ENCODE measurements at places on chromosomes 1 and 21.

GRCh38 chr1:98417820-98418219, 243.7 kb upstream of the SNX7 start:
- DNase-seq: no peak

- DNase-seq: no peak
Measured at GRCh38 chr1:230322421-230322756, 103.7 kb downstream of the PGBD5 start.

DNA sequence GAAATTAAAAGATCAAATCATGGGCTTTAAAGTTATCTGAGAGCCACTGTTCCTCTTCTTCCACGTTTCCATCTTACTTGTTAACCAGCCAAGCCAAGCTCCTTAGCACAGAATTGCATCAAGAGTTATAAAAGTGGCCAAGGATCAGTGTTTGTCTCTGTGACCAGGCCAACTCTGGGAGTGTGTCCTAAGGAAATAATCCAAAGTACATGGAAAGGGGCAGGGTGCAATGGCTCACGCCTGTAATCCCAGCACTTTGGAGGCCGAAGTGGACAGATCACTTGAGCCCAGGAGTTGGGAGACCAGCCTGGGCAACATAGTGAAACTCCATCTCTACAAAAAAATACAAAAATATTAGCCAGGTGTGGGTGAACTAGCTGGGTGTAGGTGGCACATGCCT, 10.0 kb upstream of the MPZL1 start:
- DNase-seq: no peak

DNA sequence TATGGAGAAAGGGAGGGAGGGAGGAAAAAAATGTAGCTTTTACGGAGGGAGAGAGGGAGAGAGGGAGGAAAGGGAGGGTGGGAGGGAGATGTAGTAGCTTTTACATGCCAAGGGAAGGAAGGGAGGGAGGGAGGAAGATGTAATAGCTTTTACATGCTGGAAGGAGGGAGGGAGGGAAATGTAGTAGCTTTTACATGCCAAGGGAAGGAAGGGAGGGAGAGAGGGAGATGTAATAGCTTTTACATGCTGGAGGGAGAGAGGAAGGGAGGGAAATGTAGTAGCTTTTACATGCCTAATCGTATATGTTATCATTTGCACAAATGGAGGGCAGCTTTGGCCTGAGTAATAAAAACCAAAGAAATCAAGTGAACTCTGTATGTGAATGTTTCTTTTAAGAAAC, 35.6 kb downstream of the EEIG2 start:
- peak; percentile 29 for DNase-seq

GRCh38 chr1:101239095-101240040, 2.5 kb downstream of the S1PR1 start:
- no peak for DNase-seq

DNA sequence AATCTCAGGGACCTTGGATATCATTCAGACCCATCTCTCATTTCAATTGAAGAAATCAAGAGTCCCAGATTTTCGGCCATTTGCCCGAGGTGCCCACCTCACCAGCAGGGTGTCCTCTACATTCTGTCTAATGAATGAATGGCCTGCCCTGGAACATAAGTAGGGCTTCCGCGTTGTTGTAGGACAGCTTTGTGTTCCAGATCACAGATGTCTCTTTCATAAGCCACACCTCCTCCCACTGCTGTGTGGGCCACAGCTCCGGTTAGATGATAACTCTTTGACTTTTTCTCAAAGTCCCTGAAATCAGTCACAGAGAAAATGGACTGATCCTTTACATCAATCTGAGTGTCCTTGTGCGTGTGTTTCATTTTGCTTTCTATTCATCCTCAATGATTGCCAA, 144.4 kb downstream of the RGS7 start:
- no peak for DNase-seq

DNA sequence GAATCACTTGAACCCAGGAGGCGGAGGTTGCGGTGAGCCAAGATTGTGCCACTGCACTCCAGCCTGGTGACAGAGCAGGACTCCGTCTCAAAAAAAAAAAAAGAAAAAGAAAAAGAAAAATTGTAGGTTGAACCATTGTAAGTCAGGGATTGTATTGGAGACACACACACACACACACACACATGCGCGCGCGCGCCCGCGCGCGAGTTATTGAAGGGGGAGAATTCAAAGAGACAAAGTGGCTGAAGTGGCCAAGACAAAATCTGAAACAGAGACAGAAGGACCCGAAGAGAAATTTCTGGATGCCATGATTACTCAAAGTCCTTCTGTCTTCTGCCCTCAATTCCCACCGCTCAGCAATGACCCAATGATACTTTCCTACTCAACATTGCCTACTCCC, 3.7 kb upstream of the KLHDC9 start:
- DNase-seq: no peak

DNA sequence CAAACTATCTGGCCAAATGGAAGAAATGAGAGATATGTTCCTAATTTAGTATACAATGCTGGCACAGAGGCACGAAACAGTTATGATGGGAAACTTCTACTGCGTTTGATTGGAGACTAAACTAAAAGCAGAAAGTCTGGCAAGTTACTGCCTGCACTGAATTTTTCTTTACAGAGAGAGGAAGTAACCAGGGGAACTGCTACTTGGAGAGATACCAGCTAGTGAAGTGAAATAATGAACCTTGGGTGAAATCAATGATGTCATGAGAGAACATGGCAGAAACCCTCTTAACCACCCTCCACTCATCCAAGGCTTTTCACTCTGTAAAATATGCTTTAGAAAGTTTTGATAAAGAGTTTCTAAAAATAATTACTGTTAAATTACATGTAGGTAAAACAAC, 29.3 kb downstream of the NIBAN1 start:
- DNase-seq: peak; percentile 13

Data from adipocyte (in vitro differentiated cells).